CD4-positive, alpha-beta T cell treated with Interleukin-12 subunit alpha and Interleukin-12 subunit beta, for 1 hour (primary cell): ENCODE measurements at places on chromosomes 4 and X.

- DNase-seq: no peak
Measured at GRCh38 chr4:145414226-145414625, 67.4 kb upstream of the SMAD1 start.

- no peak for DNase-seq
Measured at GRCh38 chr4:27692868-27693634, 832.4 kb downstream of the STIM2 start.

- DNase-seq: no peak
Measured at GRCh38 chr4:186900232-186900900, 176.7 kb upstream of the FAT1 start.

GRCh38 chr4:79977131-79977840 is 95.7 kb downstream of the ANTXR2 start:
- no peak for DNase-seq

GRCh38 chr4:102104278-102104677 is 241.0 kb downstream of the SLC39A8 start:
- no peak for DNase-seq

DNA sequence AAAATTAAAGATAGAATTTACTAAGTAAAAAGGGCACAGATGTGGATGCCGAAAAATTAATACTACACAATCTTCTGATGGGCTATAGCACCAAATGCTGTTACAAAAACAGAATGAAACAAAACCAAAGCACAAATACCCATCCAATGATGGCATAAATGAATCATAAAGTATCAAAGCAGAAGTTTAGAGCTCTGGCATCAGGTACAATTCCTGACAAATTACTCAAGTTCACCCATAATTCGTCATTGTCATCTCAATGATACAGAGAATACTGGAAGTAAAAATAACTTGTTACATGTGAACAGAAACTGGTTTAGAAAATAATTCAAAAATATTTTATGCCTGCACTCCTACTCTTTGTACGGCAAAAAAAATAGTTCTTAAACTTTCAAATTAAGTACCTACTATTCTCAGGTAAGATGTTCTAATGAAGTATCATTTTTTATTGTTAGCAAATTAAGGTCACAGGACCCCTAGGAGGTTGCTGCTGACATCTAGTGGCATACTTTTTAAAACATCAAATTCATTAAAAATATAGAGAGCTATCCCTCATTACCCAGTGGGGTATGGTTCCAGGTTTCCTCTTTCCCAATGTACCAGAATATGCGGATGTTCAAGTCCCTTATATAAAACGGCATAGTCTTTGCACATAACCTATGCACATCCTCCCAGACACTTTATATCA is 126.1 kb downstream of the INPP4B start:
- peak; percentile 58 for DNase-seq
